ENCODE measurements at places on chromosomes 5 and 9.

GRCh38 chr5:79242242-79243039 lies 6.5 kb downstream of the JMY start:
- DNase-seq = no peak

- DNase-seq = no peak
Measured at GRCh38 chr5:59416451-59416850, 477.1 kb downstream of the PDE4D start.

GRCh38 chr9:134127065-134127580 lies 8.8 kb upstream of the WDR5 start:
- no peak for DNase-seq

DNA sequence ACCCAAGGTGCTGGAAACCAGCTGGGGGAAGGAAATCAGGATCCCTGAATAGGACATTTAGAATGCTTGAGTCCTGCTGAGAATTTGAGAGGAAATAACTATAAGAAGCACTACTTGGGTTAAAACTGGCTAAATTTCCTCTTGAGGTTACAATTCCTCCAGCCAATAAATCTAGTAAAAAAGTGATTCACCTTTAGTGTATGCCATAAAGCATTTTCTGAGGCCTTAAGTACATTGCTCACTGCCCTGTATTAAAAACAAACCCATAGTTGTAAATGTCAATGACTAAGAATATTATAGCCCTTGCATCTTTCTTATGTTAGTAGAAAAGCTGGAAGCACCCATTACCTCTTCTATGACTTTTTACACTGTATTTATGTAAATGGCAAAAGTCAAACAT lies 634.7 kb upstream of the ARRDC3 start:
- no peak for DNase-seq

- DNase-seq = no peak
Measured at GRCh38 chr5:134464988-134465815, 53.5 kb upstream of the CDKN2AIPNL start.

DNA sequence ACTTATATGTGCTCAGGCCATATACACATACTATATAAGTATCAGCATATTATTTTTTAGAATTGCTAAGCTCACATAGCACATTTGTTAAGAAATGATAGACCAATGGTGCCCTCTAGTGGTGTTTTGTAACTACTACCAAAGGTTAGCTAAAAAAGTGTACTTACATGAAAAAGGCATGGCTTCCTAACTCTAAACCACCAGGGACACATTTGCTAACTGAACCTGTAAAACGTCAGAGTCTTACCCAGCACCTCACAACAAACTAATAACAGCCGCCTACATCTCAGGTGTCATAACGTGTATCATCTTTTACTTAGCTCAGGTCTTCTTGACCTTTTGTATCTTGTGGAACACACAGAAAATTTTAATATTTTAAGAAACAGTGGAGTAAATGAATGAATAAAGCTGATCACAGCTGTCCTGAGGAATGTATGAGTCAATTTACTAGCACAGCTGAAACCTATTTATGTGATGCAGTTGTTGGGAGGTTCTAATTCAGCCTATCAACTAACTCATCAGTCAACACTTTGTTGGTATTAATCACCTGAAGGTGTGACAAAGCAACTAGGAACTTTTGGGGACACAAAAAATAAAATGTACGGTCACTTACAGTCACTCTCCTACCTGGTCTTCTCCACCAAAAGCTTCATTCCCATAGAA lies 72.9 kb downstream of the BAAT start:
- no peak for DNase-seq

DNA sequence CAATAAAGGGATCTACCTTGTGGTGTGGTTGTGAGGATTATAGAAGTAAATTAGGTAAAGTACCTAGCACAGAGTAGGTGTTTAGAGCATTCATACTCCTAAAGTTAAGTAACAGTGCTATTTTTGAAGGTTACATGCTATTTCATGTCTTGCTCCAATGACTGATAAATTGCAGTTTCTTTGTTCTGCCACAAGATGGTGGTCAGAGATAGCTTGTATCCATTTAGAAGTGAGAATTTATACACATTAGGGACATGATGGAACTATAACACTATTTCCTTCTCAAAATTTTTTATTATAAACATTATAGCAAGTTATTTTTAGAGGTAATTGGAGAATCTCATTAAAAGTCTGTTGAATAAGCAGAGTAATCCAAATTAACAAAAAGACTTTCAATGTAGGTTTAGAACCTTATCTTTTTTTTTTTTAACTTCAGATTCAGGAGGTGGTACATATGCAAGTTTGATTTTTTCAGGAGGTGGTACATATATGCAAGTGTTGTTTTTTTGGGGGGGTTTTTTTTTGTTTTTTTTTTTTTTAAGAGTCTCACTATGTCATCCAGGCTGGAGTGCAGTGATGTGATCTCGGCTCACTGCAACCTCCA lies 17.1 kb downstream of the MTREX start:
- no peak for DNase-seq

GRCh38 chr9:134365791-134366222 lies 39.6 kb downstream of the RXRA start:
- DNase-seq = no peak

GRCh38 chr5:38557308-38557710 lies 863 bp upstream of the LIFR start:
- no peak for DNase-seq

GRCh38 chr9:125462861-125463291 lies 201.2 kb downstream of the GAPVD1 start:
- DNase-seq = no peak

GRCh38 chr9:133104718-133105460 lies 16.2 kb downstream of the RALGDS start:
- no peak for DNase-seq

DNA sequence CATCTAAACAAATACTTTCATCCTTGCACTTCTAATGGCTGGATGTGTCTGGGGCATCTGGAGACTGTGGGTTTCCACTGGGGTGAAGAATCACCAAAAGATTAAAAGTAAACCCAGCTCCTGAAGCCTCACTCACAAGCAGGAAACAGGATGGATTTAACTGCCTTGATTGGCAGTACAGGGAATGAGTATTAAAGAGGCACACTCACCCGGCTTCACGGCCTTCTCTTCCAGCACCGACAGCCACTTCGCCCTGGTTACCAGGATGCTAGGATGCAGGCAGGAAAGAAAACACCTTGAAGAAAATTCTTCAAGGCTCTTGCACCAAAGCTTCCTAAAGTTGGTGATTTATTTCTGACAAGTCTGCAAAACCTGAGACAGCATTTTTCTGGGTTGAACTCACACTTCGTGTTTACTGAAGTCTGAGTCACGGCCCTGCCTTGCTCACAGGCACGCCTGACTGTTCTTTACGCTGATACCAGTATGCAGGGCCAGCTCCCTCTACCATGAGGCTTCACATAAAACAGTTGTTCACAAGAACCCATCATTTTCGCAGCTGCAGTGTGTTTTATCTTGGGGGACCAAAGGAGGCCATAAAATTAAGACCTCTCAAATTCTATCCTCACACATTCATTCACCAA lies 56.5 kb upstream of the ZNF354A start:
- DNase-seq = no peak

GRCh38 chr5:135092476-135092875 lies 58.4 kb upstream of the PITX1 start:
- DNase-seq = no peak

- DNase-seq = no peak
Measured at GRCh38 chr5:69502767-69503488, 10.3 kb downstream of the OCLN start.

DNA sequence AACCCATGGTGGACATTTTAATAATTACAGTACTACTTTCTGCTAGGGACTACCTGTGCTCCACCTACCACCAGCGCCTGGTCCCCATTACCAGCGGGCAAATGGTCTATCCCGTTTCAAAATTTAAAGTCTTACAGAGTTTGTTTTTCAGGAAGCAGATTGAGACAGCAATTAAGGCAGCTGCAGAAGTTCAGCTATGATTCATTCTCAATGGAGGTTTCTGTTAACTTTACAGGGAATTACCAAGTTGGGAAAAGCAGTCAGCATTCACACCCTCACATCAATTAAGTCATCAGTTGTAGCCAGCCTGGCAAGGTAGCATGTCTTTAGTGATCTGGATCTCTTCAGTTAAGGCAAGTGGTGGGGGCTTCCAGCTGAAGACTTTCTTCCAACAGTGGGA lies 410.6 kb upstream of the DAB2 start:
- no peak for DNase-seq

DNA sequence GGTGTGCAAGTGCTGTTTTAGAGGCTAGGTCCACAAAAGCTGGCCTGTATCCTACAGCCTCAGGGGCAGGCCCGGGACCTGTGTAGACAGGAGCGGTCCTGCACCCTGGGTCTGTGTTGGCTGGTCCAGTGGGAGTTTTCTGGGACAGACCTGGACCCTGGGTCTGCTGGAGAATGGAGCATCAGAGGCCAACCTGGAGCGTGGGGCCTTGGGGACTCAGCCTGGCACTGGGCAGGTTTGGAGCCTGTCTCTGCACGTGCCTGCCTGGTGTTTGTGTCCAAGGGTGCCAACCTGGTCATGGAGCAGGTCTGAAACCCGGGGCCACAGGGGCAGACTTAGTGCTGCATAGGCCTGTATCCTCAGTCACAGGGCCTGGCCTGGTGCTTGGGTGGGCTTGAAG lies 45.8 kb downstream of the SRFBP1 start:
- DNase-seq = no peak

DNA sequence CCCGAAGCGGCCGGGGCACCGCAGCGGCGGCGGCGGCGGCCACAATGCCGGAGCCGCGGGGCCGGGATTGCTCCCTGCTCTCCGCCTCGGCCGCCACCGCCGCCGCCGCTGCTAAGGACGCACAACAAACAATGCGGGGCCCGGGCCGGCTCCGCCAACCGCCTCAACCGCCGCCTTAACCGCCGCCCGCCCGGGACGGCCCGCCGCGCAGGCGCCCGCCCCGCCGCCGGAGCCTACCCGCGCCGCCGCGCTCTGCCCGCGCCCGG lies 254 bp downstream of the STRBP start:
- no peak for DNase-seq

DNA sequence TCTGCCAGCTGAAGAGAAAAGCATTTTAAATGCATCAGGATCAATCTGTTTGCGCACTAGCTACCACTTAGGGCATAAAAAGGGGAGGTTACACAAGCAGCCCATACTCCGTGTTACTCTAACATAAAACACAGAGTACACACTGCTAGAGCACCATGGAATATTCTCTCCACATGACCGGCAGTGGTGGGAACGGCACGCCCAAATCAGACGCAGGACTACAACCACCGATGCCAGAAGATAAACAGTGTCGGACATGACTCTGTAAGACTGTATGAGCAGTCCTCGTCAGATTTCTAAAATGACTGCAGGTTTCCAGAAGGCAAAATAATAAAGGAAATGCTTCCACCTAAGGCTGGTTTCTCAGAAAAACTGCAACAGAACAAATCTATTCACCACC lies 40.0 kb downstream of the CDK5RAP2 start:
- no peak for DNase-seq

GRCh38 chr5:68285075-68285840 lies 69.7 kb downstream of the PIK3R1 start:
- no peak for DNase-seq

All from CD8-positive, alpha-beta memory T cell (primary cell).